Pulmonary artery endothelial cell (primary cell): ENCODE measurements at places on chromosomes 5 and 9. TPM values are rescaled to one million over a fixed set of nuclear protein-coding genes. Genes with fewer than 3 reads are reported as not detected.

DNA sequence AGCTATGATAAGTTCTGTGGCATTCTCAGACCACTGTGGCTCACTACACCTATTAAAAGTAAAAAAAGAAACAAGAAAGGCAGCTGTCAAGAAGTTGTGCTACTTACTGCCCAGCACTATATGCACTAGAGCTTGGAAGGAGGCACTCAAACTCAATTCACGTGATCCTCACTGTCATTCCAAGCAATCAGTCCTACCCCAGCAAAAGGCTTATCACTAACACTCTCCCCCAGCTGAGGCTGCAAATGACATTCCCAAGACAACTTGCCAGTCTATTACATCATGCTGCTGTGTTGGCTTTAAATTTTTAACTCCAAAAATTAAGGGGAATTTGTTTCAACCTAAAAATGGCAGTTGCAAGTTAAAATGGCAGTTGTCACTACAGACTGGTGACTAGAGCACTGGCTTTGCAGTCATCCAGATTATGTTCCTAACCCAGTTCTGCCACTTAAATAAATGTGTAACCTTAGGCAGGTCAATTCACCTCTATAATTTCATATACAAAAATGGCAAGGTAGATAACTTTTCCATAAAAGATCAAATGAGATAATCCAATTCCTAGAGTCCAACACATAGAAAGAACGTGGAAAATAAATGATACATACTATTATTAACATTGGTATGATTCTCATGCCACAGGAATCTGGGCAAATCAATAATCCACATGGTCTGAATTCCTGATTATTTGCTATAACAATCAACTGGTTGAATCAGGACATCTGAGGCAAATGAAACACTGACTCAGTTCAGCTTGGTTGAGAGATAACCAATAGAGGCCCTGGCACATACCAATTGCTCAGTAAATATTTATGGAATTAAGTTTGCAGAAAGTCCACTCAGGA lies 52.4 kb downstream of the FBXW11 start:
- DNase-seq: no peak

- no peak for DNase-seq
Observed at GRCh38 chr9:36894695-36895310, 139.3 kb downstream of the PAX5 start.

DNA sequence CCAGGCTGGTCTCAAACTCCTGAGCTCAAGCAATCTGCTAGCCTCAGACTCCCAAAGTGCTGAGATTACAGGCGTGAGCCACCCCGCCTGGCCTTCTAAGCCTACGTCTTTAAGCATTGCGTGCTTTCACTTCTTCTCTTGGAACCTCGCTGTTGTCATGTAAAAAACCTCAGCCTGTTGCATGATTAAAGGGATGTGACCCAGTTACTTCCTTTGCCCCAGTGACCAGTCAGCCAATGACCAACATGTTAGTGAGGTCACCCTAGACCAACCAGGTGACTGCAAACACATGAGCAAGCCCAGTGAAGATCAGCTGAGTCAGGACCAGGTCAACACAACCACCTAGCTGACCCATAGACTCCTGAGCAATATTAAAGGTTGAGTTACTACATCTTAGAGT lies 10.5 kb downstream of the KIF4B start:
- no peak for DNase-seq

- no peak for DNase-seq
Observed at GRCh38 chr5:41338136-41338675, 124.9 kb upstream of the C6 start.

SLC9A3 gene
- total RNA-seq: 0.71 and 0.92 TPM in 2 replicates

DNA sequence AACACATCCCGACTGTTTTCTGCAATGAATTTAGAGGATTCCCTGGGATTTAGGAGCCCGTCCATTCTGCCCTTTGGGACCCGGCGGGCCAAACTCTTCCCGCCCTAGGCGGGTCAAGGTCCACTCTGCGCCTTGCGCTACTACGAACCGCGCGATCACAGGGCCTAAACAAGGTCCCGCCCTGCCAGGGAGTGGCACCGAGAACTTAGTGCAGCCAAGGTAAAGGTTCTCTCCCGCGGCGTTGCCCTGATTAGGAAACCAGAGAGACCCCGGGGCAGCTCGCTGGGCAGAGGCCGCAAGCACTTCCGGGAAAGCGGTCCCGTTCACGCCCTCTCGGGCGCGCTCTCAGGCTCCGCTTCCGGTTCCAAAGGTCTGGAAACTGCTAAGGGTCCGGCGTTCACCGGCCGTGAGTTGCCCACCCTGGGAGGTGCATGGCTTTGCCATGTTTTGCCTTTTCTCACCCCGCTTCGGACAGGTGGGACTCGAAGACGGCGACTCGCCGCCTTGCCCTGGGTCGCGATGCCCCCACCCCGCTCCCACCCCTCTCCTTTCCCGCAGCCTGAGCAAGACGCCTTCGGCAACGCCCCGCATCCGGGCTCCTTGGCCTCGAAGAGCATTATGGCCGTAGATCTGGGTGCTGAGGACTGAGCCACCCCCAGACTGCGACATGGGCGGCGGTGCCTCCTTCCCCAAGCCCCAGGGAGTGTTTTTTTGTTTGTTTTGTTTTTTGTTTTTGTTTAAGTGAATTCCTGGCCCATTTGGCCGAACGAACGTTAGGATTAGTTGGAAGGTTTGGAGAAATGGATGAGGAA lies 23.4 kb downstream of the HNRNPK start:
- DNase-seq: no peak

TNC gene
- total RNA-seq: 0.07 TPM in 2 replicates

- DNase-seq: peak; percentile 17
Observed at GRCh38 chr9:124045076-124045829, 33.7 kb downstream of the LHX2 start.

- DNase-seq: no peak
Observed at GRCh38 chr9:89502671-89503070, 4.8 kb upstream of the SEMA4D start.

DNA sequence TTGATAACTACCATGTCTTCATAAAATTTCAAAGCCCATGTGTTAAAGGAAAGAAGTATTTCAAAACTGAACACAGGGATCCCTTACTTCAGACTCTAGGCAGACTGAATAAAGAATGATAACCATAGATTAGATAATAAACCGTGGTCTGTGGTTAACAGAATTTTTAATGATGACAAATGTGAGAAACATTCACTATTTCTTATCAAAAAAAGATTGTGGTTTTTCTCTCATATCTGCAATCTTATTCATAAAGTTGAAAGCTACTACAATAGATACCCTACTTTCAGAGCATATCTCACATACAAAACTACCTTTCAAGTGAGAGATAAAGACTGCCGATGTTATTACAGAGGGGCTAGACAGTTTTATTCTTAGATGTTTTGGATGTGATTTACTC lies 816.8 kb upstream of the DMAC1 start:
- no peak for DNase-seq

NME5 gene
- 1.1 and 1.2 TPM in 2 replicates for total RNA-seq
